ENCODE measurements at places on chromosomes 3 and 15. TPM values are rescaled to one million over a fixed set of nuclear protein-coding genes. Genes with fewer than 3 reads are reported as not detected.

DNA sequence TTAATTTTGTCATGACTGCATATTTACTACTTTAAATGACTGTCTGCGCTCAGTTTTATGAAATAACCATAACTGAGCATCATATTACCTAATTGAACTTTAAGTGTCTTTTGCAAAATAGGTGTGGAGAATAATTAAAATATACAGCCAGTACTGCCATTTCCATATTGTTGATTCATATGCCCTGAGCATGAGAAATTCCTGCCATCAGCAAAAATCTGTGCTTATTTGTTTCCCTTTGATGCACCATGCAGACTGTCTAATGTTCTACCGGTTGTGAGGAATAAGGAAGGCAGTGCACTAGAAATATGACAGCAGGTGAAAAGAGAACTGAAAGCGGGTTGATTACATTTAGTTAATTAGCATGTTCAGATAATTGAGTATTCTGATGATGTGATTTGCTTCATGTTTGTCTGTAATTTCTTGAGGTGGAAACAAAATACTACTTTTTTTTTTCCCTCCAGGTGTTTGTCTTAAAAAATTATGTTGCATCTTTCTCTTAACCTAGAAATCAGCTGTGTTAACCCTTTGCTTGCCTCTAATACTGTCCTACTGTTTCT lies 229.4 kb upstream of the AZI2 start:
- no peak for DNase-seq
- no peaks in the 10 kb centered on the region for H3K27me3 ChIP-seq
- no peaks in the 10 kb centered on the region for H3K4me1 ChIP-seq
- no peaks in the 10 kb centered on the region for H3K36me3 ChIP-seq
- no peak overlapping the region for H3K27ac ChIP-seq

DNA sequence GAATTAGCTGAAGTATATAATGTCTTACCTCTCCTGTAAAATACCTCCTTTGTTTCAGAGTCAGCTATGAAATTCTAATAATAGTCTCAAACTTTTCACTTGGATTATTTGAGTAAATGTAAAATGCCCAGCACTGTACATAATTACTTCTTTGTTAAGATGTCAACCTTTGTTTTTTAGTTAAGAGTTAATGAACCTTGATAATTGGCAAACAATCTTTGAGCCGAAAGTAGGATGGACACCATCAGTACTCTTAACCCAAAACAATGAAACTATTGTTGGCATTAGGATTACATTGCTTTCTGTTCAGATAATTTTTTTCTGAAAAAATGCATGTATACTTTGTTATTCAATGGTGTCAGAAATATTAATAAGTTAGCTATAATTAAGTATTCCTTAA lies 3.0 kb upstream of the NECTIN3 start:
- no peaks in the 10 kb centered on the region for H3K27me3 ChIP-seq
- DNase-seq, result no peak
- no peak overlapping the region for H3K4me3 ChIP-seq
- no peaks in the 10 kb centered on the region for H3K4me1 ChIP-seq

DNA sequence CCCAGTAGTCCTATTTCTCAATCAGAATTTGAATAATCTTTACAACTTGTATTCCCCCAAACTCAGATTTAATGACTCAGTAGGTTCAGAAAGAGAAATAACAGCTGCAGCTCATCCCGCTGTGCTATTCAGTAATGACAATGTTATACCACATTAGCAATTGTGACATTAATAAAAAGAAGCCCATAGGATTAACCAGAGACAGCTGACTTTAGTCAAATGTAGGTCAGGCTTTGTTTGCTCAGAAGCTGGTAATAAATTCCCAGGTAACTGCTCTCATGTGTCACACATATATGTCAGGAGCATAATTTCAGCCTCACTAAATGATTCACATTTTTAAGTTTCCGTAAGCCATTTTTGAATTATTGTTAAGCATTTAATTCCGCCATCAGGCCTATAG lies 222.0 kb upstream of the UBE2E2 start:
- no peaks in the 10 kb centered on the region for H3K36me3 ChIP-seq
- H3K27me3 ChIP-seq, result no peaks in the 10 kb centered on the region
- DNase-seq, result no peak
- no peaks in the 10 kb centered on the region for H3K4me1 ChIP-seq
- H3K4me3 ChIP-seq, result no peak overlapping the region

Gene BUB1B
- 58.2 TPM for total RNA-seq

Gene KLHL40
- total RNA-seq, result not detected

Gene SOX2
- total RNA-seq, result 0.63 TPM

- peaks cover 13% of the 10 kb centered on the region for H3K4me1 ChIP-seq
- H3K4me3 ChIP-seq, result no peak overlapping the region
- no peak overlapping the region for H3K27ac ChIP-seq
Observed at GRCh38 chr15:43505738-43506137, 11.7 kb upstream of the MAP1A start.

DNA sequence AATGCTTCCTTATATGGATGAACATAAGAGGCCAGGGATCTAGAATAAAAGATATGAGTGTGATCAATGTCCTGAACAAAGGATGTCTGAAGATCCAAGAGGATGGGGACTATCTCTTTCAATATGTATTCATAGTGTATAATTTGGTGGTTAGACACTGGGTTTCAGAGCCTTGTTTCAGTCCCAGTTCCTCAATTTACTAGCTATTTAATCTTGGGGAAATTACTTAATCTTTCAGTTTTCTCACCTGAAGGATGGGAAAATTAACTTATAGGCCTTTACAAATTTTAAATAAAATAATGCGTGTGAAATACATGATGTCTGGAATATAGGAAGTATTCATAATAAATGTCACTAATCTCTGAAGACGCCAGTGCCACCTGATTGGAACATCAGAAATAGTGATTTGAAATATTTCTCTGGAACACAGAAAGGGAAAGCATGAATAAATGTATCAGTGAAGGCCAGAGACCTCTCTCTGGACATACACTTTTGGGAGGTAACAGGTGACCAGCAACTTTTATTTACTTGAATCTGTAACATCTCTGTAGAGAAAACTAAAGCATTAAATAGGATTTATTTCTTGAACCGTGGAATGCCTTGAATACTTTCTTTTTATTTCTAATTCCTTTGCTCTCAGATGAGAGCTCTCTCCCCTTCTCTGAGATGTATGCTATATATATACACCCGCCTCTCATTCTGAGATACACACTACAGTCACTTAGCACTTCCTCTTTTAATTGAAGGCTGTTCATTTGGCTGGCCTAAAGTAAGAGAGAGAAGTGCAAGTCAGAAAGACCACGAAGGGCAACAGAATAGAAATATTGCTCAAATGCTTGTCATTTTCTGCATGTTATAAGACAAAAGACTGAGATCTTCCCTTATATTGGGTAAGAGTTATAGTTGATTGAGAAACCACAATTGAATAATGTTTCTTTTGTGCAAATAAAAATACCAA lies 407.1 kb downstream of the LSAMP start:
- DNase-seq, result peak; percentile 65
- no peaks in the 10 kb centered on the region for H3K27me3 ChIP-seq
- H3K36me3 ChIP-seq, result no peaks in the 10 kb centered on the region
- H3K4me1 ChIP-seq, result peaks cover 7% of the 10 kb centered on the region
- H3K4me3 ChIP-seq, result no peak overlapping the region

DNA sequence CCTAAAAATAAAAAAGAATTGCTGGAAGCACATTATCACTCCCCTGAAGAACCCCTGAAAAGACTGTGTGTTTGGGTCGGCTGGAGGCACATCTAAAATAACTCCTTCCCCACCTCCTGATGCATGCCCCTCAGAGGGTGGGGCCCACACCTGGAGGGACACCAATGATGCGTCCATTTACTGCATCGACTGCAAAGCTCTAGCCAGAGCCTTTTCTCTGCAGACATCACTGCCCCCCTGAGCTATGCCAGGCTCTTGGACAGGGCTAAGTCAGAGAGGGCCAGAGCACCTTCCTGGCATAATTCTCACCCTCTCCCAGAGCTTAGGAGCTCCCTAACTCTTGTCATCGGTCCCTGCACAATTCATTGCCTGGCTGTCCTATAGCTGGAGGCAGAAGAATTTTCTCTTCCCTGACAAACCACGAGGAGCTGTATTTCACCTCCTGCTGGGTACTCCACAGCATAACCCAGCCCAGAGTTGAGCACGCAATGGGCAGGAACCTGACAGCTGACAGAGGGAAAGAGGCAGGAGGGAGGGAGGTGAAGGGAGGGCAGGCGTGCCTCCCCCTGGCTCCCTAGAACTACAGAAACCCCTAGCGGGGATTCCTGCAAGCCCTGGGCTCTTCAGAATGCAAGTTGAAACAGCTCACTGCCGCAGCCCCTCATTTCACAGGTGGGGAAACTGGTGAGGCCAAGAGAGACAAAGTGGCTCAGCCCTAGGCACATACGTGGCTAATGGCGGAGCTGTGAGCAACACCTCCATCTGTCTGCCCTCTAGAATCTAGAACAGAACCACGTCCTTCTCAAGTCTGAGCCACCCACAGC lies 46.6 kb downstream of the XXYLT1 start:
- H3K36me3 ChIP-seq, result no peaks in the 10 kb centered on the region
- no peak overlapping the region for H3K27ac ChIP-seq
- H3K4me1 ChIP-seq, result no peaks in the 10 kb centered on the region

GRCh38 chr3:149771652-149772271 lies 19.5 kb upstream of the COMMD2 start:
- H3K27me3 ChIP-seq, result no peaks in the 10 kb centered on the region
- peak; percentile 77 for DNase-seq
- H3K4me1 ChIP-seq, result no peaks in the 10 kb centered on the region
- no peak overlapping the region for H3K27ac ChIP-seq
- no peaks in the 10 kb centered on the region for H3K36me3 ChIP-seq

Gene PLCH1
- 0.34 TPM for total RNA-seq

Gene EFCAB12
- total RNA-seq, result 0.04 TPM

GRCh38 chr3:65945480-65945879 lies 93.2 kb downstream of the MAGI1 start:
- no peak overlapping the region for H3K27ac ChIP-seq
- H3K27me3 ChIP-seq, result no peaks in the 10 kb centered on the region
- no peak for DNase-seq

All from Karpas-422 (cell line).